ENCODE measurements at places on chromosomes 3 and 15.

DNA sequence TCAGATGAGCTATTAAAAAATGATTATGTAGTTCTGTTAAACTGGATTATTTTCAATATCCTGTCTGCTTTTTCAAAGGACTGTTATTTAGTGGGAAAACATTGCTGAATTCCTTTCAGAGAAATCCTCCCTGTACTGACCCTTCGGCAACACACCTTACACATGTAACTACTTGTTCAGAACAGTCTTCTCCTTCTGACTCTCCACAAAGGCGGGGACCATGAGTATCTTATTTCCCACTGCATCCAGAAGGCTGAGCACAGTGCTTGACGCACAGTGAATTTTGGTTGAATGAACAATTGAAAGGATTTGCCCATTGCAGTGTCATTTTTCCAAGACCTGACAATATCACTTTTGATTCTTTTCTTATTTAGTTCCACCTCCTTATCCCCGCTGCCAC lies 23.1 kb upstream of the CFAP161 start:
- DNase-seq = no peak

DNA sequence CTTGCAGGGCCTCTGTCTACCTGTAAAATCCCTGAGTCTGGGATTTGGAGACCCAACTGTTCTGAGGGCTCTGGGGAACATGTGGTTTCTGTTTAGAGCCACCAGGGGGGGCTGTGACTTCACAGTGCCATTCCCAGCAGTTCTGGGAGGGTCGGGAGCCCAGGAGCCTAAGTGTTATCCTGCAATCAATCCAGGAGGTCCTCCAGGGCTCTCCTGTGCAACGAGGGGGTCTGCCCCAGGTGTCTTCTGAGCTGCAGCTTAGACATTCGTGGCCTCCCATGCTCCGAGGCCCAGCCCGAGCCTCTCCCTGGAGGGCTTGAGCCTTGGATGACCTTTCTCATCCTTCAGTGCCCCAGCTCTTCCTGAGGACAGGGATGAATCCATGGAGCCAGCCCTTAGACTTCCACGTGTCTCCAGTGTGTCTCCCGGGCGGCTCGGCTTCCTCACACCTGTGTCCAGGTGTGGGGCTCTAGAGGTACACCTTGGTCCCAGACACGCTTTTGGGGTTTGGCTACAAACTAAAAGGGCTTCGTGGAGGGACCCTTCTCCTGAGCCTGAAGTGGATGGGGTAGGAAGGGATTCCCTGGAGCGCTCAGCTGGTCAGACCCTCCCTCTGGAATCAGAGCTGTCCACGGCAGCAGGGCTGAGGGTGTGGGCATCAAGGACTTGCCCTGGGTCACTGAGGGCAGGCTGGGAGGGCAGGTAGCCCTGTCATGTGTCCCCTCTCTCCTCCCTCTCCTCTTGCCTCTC lies 20.3 kb upstream of the ABTB1 start:
- DNase-seq = no peak

GRCh38 chr3:71142441-71143161 lies 440.9 kb downstream of the FOXP1 start:
- DNase-seq = no peak

- no peak for DNase-seq
Measured at GRCh38 chr15:52417957-52418356, 110.7 kb downstream of the MYO5A start.

GRCh38 chr3:107810171-107811071 lies 280.4 kb downstream of the CD47 start:
- DNase-seq = no peak

DNA sequence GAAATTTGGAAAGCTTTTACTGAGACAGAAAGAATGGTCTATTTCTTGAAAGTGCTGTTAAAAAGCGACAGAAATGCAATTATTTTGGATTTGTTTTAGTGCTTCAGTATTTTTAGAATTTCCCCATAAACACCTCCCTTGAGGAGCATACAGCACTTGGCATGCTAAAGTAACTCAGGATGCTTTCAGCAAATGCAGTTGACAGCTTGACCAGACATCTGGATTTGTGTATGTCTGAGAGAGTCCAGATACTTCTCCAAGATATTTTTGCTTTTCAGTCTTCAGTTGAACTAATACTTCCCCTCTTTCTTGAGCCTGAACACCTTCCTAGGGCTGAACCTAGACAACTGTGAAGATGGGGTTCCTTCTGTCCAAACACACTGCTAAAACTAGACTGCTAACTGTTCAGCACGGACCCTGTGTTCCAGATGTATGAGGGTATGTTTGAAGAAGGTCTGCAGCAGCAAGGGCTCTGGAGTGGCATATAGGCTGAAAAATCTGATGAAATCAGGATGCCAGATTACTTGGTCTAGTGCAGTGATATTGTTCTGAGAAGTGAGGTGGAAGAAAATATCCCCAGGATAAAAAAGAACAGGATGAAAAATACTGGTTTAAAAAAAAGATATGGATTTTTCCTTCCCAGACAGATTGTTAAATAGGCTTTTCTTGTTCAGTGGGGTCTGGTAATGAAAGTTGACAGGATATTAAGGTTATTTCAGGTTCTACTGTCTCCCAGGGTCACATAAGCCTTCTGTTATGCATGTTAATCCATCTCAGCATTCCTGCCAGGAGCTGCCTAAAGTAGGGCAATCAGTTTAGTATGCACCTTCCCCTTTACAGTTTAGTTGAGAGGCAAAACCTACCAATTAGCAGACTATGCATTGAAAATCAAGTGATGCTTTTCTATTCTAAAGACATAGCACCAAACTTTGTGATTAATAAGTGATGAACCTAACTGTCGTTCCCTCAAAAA lies 516.9 kb upstream of the TBL1XR1 start:
- DNase-seq = no peak

DNA sequence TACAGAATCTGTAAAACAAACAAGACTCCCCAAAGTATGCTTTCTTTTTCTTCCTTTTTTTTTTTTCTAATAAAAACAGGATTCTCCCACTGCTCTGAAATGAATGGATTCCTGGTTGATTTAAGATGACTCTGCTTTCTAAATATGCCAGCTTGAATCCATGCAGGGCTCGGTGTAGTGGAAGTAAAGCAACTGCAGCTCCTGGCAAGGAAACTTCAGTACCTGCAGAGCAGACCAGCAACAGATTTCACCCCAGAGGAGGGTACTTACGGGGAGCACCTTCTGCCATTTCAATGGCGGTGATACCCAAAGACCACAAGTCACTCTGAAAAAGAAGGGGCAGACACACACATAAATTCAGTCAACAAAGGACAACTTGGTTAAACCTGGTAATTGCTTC lies 150.5 kb upstream of the SLC2A2 start:
- no peak for DNase-seq

GRCh38 chr15:41809121-41809520 lies 18.8 kb upstream of the JMJD7 start:
- no peak for DNase-seq

DNA sequence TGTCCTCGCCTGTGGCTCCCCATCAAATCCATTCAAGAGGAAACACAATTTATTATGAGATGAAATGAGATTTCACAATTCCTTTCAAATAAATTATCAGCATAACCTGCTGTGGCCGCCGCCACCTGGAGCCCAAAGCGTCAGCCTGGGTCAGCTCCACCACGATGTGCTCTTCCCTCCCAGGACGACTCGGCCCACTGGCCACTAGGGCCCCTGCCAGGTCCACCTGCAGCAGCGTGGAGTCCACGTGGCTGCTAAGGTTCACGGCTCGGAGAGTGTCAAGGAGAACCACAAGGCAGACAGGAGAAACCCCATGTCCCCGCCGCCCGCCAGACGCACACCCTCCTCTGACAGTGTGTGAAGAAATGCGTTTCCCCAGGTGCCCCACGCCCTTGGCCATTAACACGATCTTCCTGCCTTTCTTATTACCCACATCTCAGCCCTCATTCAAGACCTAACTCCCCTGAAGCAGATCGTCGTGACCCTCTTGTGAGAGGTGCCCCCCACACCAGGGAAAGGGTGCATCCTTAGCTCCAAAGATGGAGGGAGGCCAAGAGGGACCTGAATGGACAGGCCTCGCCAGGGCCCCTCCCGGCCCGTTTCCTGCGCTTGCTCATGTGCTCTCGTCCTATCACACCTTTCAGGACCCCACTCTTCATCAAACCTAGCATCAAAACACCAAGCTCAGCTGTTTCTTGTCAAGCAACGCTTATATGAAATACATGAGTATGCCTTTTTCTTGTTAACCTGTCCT lies 80.6 kb downstream of the OCA2 start:
- no peak for DNase-seq

DNA sequence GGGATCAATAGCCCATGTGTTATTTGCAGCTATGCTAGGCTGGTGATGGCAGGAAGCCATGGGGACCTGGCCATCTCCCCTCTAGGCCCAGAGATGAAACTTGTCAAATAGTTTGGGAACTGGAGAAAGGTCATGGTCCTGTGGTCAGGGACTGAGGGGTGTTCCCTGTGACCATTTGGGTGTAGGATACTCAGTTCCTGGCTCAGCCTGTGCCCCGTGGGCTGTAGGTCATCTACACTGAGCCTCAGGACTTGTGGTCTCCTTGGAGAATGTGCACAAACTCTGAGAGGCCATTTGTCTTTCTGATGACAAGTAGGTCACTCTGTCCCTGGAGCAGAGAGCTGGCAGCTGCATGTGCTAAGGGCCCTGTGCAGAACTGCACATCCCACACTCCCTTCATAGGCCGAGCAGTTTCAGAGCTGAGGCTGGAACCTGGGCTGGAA lies 17.5 kb downstream of the GASK1A start:
- DNase-seq = no peak
